Sciatic nerve (tissue), 2 donors: ENCODE measurements at places on chromosomes 1 and 21. TPM values are rescaled to one million over a fixed set of nuclear protein-coding genes. Genes with fewer than 3 reads are reported as not detected.
A peak's percentile ranks its signal among the peaks of the same experiment; 100 is the strongest.

GRCh38 chr1:150576794-150577556 lies 2.4 kb downstream of the MCL1 start:
- no peak for DNase-seq

GRCh38 chr1:117015724-117016123 lies 14.2 kb downstream of the CD101 start:
- DNase-seq, result no peak

DNA sequence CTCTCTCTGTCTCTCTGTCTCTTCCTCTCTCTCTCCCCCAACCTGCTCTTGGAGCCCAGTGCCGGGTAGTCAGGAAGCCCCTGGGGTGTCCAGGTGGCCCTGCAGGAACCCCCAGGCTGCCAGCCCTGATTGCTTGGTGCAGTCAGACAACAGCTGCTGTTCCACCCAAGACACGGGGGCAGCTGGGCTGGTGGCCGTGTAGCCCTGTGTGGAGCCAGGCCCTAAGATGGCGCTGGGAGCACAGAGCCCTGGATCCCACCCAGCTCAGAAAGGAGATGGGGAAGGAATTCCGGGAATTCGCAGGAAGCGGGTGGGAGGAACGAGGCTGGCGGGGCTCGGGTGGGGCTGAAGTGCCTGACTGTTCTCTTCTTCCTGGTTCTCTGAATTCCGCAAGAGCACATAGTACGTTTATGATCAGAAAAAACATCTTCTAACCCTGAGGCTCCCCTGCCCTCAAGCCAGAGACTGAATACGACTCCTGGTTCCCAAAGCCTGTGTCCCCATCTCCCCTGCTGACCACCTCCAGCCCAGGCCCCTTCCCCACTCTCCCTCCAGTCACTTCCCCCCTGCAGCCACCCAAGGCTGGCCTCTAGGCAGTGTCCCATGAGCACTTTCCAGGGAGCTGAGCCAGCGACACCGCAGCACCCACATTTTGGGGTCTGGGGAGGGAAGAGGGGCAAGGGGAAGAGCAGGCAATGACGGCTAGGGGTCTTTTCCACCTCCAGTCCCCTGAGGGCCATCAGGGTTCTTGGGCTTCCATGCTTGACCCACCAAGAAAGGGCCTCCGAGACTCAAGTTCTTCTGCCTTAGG lies 55.0 kb downstream of the WNT9A start:
- DNase-seq, result peak; percentile 58

Gene CFAP45
- 1.6 TPM for total RNA-seq

Gene HCN3
- total RNA-seq, result 8.0 TPM

- no peak for DNase-seq
Observed at GRCh38 chr1:210291786-210292230, 36.9 kb upstream of the HHAT start.

Gene TNFRSF4
- total RNA-seq, result 2.5 TPM

- no peak for DNase-seq
Observed at GRCh38 chr1:2826736-2827292, 25.3 kb upstream of the TTC34 start.

Gene HPCAL4
- not detected for total RNA-seq

- no peak for DNase-seq
Observed at GRCh38 chr21:19712441-19712840, 1285.8 kb upstream of the NCAM2 start.

DNA sequence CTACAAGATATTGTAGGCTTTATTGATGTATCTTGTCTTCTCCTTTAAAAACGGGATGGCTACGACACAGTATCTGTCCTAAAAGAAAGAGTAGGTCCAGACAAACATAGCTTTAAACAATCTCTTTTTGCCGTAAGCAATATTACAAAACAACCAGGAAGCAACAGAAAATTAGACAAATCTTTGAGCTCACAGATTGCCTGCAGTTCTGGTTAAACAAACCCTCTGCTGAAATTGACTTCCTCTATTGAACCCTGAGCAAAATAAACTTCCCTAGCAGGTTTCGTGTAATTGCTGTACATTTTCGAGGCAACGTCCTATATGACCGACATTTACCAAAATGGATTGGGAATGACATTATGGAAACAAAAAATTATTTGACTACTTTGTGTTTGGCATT lies 50.6 kb downstream of the CHML start:
- DNase-seq, result no peak

- DNase-seq, result no peak
Observed at GRCh38 chr1:197715806-197716205, 59.5 kb downstream of the DENND1B start.
